T-cell (primary cell): ENCODE measurements at places on chromosomes 6 and 20.

- no peak overlapping the region for H3K27ac ChIP-seq
- H3K36me3 ChIP-seq: no peaks in the 10 kb centered on the region
- no peak overlapping the region for H3K4me3 ChIP-seq
- H3K4me1 ChIP-seq: no peaks in the 10 kb centered on the region
Measured at GRCh38 chr20:46970937-46971630, 76.4 kb downstream of the EYA2 start.

DNA sequence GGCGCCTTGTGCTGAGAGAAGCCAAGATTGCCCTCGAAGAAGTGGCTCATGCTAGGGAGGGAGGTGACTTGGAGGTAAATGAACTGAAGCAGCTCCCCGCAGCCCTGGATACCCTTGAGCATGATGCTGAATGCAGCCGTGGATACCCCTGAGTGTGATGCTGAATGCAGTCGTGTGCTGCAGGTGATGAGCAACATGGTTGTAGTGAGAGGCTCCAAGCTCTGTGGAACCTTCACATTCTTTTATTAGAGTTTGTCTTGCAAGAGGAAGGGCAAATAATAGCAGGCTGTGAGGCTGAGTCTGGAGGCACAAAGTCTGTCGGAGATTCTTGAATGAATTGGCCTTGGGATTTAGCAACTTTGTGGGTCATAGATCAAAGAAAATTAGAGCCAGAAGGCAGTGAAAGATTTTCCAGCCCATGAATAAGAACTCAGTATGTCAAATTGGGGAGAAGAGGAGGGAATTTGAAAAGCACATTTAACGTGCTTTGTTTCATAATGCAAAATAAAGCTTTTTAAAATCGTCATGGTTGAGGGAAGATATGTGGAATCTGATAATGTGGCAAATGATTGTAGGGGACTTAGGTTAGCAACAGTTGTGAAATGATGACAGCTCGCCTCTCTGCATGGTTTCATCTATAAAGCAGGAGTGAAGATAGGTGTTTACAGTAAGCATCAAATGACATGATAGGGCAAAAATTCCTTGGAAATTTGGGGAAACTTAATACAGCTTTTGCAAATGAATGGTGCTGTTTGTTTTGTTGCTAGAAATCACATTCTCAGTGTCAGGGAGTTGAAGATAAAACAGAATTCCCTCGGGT is 120.1 kb upstream of the TIAM2 start:
- H3K36me3 ChIP-seq: peaks cover 11% of the 10 kb centered on the region
- no peaks in the 10 kb centered on the region for H3K4me1 ChIP-seq
- no peak overlapping the region for H3K27ac ChIP-seq
- DNase-seq: no peak
- no peak overlapping the region for H3K4me3 ChIP-seq
- H3K27me3 ChIP-seq: no peaks in the 10 kb centered on the region

- H3K27ac ChIP-seq: no peak overlapping the region
- H3K4me3 ChIP-seq: no peak overlapping the region
- no peaks in the 10 kb centered on the region for H3K4me1 ChIP-seq
Measured at GRCh38 chr20:23111307-23111943, 25.3 kb upstream of the CD93 start.

- H3K4me3 ChIP-seq: no peak overlapping the region
- H3K27me3 ChIP-seq: no peaks in the 10 kb centered on the region
- H3K27ac ChIP-seq: no peak overlapping the region
- H3K36me3 ChIP-seq: no peaks in the 10 kb centered on the region
- DNase-seq: no peak
Measured at GRCh38 chr20:22619806-22620205, 35.4 kb upstream of the FOXA2 start.

DNA sequence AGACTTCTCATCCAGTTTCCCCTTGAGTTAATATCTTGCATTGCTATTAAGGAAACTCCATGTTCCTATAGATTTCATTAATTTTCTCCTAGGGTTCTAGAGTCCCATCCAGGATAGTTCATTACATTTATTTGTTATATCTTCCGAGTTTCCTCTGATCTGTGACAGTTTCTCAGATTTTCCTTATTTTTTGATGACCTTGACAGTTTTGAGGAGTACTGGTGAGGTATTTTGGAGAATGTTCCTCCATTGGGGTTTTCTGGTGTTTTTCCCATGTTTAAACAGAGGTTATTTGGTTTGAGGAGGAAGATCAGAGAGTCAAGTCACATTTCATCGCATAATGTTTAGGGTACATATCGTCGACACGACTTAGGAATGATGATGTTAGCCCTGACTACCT is 67.7 kb downstream of the LAMP5 start:
- H3K4me3 ChIP-seq: no peak overlapping the region
- H3K27me3 ChIP-seq: no peaks in the 10 kb centered on the region
- no peak overlapping the region for H3K27ac ChIP-seq
- H3K4me1 ChIP-seq: no peaks in the 10 kb centered on the region

DNA sequence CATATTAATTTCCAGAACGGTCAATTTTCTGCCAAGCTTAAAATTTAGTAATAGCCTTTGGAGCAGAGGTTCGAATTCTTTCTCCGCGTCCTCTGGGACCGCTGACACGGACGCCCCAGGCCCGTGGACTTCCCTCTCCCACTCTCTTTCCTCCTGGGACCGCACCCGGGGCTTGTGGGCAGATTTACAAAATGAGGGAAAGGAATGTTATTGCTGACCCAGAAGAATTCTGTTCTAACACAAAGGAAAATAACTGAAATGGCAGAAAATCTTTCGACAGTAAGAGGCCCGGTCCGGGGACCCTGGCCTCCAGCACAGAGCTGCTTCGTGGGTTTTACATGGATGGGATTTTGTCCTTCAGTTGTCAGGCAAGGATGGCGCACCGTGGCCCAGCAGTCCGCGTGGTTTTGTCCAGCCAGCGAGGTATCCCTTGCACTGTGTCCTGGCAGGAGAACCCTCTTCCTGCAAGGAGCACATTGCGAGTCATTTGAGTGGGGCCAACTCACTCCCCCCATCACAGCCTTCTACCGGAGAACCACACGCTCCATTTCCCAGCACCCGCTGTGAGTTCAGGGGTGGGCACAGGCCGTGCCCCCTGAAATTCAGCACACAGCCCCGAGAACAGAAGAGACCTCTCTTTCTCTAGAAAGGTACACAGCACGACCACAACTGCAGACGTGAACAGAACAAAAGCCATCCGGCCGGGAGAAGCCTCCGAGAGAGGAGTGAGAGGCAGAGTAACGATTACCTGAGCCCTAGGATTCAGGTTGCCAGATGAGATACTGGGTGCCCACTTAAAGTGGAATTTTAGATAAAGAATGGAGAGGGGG is 106.0 kb upstream of the AFDN start:
- no peak overlapping the region for H3K27ac ChIP-seq
- no peak for DNase-seq
- no peak overlapping the region for H3K4me3 ChIP-seq
- H3K36me3 ChIP-seq: no peaks in the 10 kb centered on the region
- peaks cover 28% of the 10 kb centered on the region for H3K27me3 ChIP-seq

DNA sequence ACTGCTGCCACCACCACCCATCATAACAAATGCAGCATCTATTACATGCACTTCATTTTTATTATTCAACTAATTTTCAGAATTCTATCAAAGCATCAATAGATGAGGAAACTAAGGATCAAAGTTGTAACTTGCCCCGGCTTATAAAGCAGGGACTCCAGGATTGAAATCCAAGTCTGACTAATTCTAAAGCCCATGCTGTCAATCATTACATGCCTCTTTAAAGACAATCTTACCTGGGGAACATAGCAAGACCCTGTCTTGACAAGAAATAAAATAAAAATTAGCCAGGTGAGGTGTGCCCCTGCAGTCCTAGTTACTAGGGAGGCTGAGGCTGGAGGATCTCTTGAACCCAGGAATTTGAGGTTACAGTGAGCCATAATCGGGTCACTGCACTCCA is 182.4 kb downstream of the ISM1 start:
- no peak overlapping the region for H3K27ac ChIP-seq
- no peak for DNase-seq
- no peaks in the 10 kb centered on the region for H3K36me3 ChIP-seq
- H3K4me1 ChIP-seq: no peaks in the 10 kb centered on the region

DNA sequence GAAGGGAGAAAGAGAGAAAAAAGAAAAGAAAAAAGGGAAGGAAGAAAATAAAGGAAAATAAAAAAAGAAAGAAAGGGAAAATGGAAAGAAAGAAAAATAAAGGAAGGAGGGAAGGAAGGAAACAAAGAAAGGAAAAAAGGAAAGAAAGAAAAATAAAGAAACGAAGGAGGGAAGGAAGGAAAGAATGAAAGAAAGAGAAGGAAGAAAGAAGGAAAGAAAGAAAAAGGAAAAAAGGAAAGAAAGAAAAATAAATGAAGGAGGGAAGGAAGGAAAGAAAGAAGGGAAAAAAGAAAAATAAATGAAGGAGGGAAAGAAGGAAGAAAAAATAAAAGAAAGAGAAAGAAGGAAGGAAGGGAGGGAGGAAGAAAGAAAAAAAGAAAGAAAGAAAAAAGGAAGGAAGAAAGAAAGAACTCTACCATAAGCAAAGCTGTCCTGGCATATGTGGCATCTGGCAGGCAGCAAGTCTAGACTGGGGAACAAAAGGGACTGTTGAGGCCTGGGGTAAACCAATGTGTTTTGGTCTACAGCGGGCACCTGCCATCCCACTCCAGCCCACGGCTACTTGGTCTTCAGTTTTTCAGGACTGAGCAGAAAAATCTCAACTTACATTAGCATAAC is 86.9 kb downstream of the TFAP2C start:
- no peaks in the 10 kb centered on the region for H3K36me3 ChIP-seq
- H3K27ac ChIP-seq: no peak overlapping the region
- no peaks in the 10 kb centered on the region for H3K27me3 ChIP-seq
- DNase-seq: no peak
- no peak overlapping the region for H3K4me3 ChIP-seq

DNA sequence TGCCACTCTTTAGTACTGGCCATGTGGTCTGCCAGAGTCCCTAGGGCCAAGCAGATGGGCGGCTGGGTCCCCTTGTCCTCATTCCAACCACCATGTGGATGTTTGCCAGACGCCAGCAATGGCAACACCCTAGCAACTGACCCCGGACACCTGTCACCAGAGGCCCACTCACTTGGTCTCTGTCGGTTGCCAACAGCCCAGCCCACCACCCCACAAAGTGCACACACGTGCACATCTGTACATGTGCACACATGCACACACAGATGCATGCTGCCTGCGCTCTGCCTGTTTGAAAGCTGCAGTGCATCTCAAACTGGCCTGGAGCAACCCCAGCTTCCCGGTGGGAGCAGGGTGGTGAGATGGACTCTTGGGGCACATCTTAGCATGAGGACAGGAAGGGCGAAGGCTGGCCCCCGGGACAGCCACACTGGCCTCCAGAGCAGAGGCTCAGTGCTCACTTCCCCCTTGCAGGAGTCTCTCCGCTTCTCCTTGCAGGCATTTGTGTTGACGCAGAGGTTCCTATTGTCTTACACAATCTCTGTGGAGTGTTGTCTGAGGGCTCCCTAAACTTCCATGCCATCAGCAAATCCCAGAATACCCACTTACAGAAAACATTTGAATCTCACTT is 54.0 kb downstream of the PSMG4 start:
- no peak overlapping the region for H3K27ac ChIP-seq
- no peak overlapping the region for H3K4me3 ChIP-seq
- peaks cover 21% of the 10 kb centered on the region for H3K27me3 ChIP-seq
- peaks cover 1% of the 10 kb centered on the region for H3K4me1 ChIP-seq
- DNase-seq: no peak

- H3K36me3 ChIP-seq: peaks cover 18% of the 10 kb centered on the region
- no peak overlapping the region for H3K4me3 ChIP-seq
- H3K4me1 ChIP-seq: peaks cover 18% of the 10 kb centered on the region
- H3K27ac ChIP-seq: no peak overlapping the region
- H3K27me3 ChIP-seq: peaks cover 3% of the 10 kb centered on the region
Measured at GRCh38 chr20:62878244-62879038, 16.8 kb upstream of the TCFL5 start.

DNA sequence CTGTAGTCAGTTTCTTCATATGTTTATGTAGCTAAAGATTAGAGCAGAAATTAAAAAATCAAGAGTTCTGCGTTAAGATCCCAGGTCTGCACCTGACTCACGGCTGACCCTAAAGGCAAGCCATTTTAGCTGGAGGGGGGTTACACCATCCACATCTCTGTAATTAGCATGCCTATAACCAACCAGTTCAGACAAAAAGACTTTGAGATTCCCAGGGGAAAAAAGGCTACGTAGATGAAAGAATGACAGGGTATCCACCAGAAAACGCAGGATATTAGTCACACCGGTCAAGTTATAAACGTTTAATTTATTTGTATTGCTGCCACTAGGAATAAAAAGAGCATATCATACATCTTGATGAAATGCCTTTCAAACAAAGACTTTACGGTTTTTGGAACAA is 299.1 kb downstream of the FOXC1 start:
- H3K36me3 ChIP-seq: no peaks in the 10 kb centered on the region
- no peak overlapping the region for H3K27ac ChIP-seq
- H3K27me3 ChIP-seq: no peaks in the 10 kb centered on the region
- no peaks in the 10 kb centered on the region for H3K4me1 ChIP-seq

DNA sequence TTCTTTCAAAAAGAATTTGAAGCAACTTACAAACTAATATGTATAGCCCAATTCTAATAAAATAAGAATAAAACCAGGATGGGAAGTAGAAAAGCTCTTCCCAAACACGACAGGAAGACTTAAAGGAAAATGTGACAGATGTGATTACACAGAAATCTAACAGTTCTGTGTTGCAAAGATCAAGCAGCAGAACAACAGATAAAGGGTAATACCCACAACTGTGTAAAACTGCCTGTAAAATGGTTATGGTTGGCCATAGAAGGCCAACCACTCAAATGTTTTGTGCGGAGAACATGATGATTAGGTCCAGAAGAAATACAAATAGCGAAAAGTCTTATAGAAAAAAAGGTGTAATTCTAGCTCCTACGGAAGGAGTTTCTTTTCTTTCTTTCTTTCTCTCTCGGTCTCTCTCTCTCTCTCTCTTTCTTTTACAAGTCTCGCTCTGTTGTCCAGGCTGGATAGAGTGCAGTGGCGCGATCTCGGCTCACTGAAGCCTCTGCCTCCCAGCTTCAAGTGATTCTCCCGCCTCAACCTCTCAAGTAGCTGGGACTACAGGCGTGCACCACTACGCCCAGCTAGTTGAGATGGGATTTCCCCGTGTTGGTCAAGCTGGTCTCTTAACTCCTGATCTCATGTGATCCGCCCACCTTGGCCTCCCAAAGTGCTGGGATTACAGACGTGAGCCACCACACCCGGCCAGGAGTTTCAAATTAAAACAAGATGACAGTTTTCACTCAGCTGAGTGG is 128.5 kb downstream of the QRSL1 start:
- no peaks in the 10 kb centered on the region for H3K4me1 ChIP-seq
- H3K27ac ChIP-seq: no peak overlapping the region
- peaks cover 13% of the 10 kb centered on the region for H3K27me3 ChIP-seq
- H3K36me3 ChIP-seq: no peaks in the 10 kb centered on the region

DNA sequence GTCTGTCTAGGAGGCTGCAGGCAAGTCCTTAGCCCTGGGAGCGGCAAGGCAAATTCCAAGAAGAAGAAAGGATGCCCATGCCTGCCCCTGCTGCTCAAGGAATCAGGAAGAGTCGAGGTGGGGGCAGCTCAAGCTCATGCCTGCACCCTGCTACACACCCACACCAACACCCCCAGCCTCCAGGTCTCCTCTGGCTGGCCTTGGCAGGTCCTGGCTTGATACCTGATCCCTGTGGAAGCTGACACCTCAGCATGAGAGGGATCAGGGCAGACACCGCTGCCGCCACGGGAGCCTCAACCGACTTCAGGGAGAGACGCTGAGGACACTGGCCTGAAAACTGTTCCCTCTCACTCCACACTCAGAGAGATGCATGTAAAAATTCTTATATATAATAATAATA is 35.5 kb upstream of the MAFB start:
- no peak overlapping the region for H3K4me3 ChIP-seq
- DNase-seq: no peak
- H3K36me3 ChIP-seq: no peaks in the 10 kb centered on the region
- H3K27ac ChIP-seq: no peak overlapping the region
- H3K27me3 ChIP-seq: peaks cover 8% of the 10 kb centered on the region

GRCh38 chr6:44809258-44809657 is 421.8 kb downstream of the CDC5L start:
- H3K4me1 ChIP-seq: peaks cover 11% of the 10 kb centered on the region
- no peak for DNase-seq
- no peaks in the 10 kb centered on the region for H3K36me3 ChIP-seq
- H3K4me3 ChIP-seq: no peak overlapping the region
- H3K27me3 ChIP-seq: no peaks in the 10 kb centered on the region
